ENCODE measurements at places on chromosomes 6 and 20. TPM values are rescaled to one million over a fixed set of nuclear protein-coding genes. Genes with fewer than 3 reads are reported as not detected.

DNA sequence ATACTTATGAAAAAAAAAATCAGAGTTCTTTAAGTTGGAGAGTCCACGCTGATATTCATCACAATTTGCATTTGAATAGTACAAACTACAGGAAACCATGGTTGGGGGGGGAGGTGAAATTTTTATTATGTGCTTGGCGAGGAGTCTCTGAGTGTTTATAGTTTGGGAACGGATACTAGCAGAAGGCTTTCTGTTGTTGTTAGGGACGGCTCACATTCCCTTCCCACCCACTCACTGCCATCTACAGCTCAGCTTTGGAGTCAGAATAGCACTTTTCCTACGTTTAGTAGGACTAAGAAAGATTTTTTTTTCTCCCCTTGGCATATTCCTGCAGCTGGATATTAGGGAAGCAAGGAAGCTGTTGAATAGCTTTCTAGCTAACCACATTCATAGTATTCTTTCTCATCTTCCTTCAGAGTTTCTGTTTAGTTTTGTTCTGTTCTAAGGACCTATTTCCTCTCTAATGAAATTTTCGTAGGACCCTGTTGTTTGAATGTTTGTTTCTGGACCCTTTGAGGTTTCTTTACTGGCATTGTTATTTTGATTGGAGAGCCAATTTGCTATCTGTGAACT lies 235.1 kb upstream of the ZNF217 start:
- DNase-seq, result no peak

DNA sequence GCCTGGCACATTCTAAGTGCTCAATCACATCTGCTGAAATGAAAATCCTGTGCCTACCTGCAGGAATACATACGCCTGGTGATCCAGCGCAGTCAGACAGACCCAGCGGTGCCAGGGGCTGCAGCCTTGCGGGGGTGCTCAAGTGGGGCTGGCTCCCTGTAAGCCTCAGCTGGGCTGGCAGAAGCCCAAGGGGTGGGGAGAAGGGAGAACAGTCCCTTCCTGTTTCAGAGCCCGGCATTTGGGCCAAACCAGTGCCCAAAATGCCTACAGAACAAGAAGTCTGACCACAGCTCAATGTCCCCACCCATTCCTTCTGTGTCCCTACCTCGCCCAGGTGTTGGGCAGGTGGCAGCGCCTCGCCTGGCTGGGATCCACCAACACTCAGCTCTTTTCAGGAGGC lies 22.6 kb downstream of the KCNK15 start:
- peak; percentile 26 for DNase-seq

DNA sequence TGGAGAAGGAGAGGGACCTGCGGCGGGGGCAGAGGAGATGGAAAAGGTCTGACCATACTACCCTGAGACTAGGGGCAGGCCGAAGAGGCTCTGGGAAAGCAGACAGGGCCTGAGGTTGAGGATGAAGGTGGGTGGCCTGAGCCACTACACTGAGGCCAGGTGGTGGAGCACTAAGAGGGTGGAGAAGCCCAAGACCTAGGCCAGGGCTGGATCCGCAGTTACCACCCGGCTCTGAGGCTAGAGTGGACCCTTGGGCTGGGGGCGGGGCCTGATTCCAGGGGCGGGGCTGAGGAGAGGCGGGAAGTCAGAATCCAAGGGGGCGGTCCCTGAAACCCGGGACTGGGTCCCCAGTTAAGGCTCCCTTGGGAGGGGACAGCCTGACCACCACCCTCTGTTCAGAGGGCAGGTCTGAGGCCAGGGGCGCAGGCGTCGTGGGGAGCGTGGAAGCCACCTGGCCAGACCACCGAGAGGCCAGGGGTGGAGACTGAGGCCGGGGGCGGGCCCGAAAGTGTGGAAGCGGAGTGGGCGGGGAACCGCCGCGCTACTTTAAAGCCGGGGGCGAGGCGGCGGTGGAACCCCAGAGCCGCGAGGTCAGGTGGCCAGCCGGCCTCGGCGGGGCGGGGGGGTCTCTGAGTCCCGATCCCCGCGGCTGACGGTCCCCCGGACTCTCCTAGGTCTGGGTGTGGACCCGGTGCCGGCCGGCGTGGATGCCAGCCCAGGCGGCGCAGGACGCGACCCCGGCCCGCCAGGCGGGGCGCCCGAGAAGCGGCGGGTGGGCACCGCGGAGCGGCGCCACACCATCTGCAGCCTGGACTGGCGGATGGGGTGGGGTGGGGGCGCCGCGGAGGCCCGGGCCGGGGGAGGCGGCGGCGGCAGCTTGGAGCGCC lies 8.3 kb downstream of the CCM2L start:
- peak; percentile 99 for DNase-seq

- peak; percentile 94 for DNase-seq
Measured at GRCh38 chr6:11537229-11538051, at the start of gene TMEM170B. Gene TMEM170B (plus strand): TSS chr6:11537749. CDS start chr6:11538278, 529 bp downstream.

GRCh38 chr20:49948178-49948577 lies 12.0 kb downstream of the RNF114 start:
- DNase-seq, result no peak

The MRPL14 gene
- total RNA-seq, result 92.0 TPM

- peak; percentile 95 for DNase-seq
Measured at GRCh38 chr6:116570856-116571682, at the start of gene RWDD1. Gene RWDD1 (plus strand): TSS chr6:116571504. CDS start chr6:116571583, 79 bp downstream.

The SLC25A27 gene
- total RNA-seq, result 0.52 TPM

GRCh38 chr20:1965520-1966351 lies 28.1 kb downstream of the PDYN start:
- DNase-seq, result peak; percentile 89

- no peak for DNase-seq
Measured at GRCh38 chr6:148164645-148165044, 178.0 kb upstream of the SASH1 start.

The TRERF1 gene
- 9.7 TPM for total RNA-seq

The ATRN gene
- total RNA-seq, result 15.1 TPM

- no peak for DNase-seq
Measured at GRCh38 chr6:30752157-30752927, 8.0 kb upstream of the IER3 start.

DNA sequence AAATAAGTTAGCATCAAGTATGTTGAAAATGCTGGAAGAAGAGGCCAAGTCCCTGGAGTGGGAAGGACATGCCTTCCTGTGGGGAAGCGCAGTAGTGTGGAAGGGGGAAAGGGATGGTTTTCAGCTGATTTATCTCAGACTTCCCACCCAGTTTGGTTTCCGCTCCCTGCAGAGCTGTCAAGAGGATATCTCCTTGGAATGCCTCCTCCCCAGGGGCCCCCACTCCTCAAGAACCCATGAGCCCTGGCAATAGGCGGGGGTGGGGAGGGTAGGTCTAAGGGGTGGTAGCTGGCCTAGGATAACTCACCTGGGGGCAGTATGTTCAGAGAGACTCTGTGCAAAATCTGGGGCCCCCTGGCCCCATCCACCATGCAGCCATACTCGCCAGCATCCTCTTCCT lies 696 bp downstream of the TREML1 start:
- no peak for DNase-seq

- DNase-seq, result peak; percentile 37
Measured at GRCh38 chr6:14711056-14711703, 534.7 kb upstream of the JARID2 start.

GRCh38 chr20:59961423-59961822 lies 3.2 kb downstream of the CDH26 start:
- no peak for DNase-seq

The ARMC2 gene
- 1.3 TPM for total RNA-seq

- DNase-seq, result no peak
Measured at GRCh38 chr6:34909320-34909883, 20.3 kb downstream of the ANKS1A start.

- DNase-seq, result no peak
Measured at GRCh38 chr6:21885532-21886114, 292.1 kb downstream of the SOX4 start.

The PNPLA1 gene
- not detected for total RNA-seq

The GJA10 gene
- not detected for total RNA-seq

- DNase-seq, result no peak
Measured at GRCh38 chr20:2917266-2917665, 44.0 kb downstream of the PTPRA start.

DNA sequence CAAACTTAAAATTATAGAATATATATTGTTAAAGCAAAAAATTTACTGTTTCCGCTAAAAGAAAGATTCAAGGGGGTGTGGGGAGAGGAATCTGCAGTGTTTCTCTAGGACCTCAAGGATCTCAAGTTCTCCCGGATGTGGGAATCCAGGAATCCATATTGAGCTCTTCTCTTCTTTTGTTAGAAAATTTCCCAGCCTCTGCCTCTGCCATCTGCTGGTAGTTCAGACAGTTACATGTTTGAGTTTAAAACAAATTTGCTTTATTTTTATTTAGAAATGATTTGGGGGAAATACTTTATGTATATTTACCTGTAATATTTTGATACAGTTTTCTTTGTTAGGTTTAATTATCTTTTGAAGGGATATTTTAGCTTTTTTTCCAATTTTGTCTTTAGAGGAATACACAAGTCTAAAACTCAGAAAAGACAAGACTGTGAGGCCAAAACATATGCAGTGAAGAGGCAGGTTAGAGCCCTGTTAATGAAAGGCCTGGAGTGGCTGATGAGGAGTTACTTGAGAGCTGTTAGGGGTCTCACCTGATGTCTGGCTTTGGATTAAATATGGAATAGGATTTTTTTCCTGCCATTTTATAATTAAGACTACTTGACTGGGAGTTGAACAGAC lies 268.8 kb downstream of the ARID1B start:
- peak; percentile 27 for DNase-seq

The HAO1 gene
- not detected for total RNA-seq

GRCh38 chr6:132948889-132949288 lies 134.5 kb downstream of the RPS12 start:
- DNase-seq, result no peak

The NKAPL gene
- total RNA-seq, result not detected

GRCh38 chr6:43972913-43973300 lies 154.3 kb downstream of the MRPL14 start:
- DNase-seq, result no peak

The LY6G6D gene
- 2.8 TPM for total RNA-seq

The DAAM2 gene
- 0.97 TPM for total RNA-seq

DNA sequence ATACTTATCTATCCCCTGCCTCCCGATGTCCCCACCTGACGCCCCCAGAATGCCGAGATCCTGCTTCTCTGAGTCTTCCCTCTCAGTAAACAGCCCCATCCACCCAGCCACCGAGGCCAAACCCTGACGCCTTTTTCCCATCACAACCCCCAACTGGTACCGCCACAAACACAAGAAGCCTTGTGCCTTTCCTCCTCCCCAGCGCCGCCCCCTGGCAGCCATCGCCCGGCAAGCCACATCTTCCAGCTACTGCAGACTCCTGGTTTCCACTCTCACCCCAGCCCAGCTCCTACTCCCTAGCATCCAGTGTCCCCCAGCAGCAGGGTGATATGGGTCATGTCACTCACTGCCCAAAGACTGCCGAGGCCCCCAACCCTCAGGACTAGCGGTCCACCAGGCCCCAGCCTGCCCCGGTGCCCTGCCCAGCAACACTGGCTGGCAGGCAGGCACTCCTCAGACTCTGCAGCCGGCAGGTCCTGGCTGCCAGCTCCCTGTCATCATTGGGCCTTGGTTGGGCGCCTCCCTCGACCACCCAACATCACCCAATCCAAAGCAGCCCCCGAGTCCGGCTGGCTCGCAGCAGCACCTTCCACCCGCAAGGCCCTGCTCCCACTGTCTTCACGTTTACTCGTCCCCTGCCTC lies 11.2 kb downstream of the TCFL5 start:
- peak; percentile 76 for DNase-seq

- DNase-seq, result no peak
Measured at GRCh38 chr20:59375541-59375940, 75.1 kb downstream of the EDN3 start.

DNA sequence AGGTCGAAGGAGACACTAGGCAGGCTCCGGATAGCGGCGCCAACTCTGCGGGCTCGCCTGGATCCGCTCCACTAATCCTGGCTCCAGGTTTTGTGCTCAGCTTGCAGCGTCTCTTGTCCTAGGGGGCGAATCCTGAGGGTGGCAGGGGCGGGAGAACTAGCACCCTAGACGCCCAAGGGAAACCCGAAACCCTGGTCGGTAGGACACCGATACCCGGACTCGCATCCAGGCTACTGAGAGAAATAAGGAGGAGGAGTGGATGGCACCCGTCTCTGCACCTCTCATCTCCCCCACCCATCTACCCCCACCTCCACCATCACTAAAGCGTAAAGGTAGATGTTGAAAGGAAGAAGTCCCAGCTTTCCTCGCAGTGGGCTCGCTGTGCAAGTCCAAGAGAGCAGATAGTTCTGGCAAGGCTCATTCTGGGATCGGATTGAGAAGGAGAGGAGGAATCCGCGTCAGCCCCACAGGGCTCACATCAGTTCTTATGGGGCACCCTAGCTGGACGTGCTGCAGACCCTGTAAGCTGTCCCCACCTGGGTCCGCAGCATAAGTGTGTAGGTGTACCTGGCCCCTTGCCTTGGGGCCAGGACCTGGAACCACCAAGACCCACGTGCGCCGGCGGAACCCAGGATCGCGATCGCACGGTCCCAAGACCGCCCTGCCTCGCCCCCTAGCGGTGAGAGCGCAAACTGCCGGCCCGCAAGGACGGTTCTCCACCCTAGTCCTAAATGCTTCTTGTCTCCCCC lies 6.9 kb downstream of the SLC32A1 start:
- DNase-seq, result peak; percentile 93

DNA sequence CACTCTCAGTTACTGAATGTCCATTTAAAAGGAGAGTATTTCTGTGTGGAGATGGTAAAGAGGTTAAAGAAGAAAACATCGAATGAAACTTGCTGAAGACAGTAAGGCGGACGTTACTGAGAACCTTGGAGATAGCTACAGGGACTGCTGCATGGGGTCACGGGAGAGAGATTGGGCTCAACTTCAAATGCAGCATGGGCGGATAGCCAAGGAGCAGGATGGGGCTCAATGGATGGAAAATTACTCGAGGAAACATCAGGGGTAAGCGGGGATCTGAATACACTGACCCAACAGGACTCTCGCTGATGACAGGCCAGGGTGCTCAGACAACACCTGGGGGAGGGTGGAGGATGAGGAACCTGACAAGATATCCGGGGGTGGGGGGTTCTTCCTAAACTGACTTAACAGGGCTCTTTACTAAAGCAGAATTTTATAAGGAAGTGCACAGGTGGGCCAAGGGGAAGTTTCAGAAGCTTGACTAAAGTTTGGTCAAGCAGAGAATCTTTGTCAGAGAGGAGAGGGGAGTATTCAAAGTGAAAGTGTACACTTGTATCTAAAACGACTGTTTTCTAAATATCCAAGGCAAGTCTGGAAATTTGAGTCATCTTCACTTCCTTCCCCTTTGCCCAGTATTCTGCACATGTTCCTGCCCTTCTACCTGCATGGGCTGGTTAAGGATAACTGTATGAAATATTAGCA lies 22.8 kb downstream of the ECT2L start:
- no peak for DNase-seq

- no peak for DNase-seq
Measured at GRCh38 chr20:58192065-58192464, 36.4 kb downstream of the ANKRD60 start.

The APCDD1L gene
- total RNA-seq, result 2.6 TPM
